Stimulated activated CD8-positive, alpha-beta memory T cell treated with anti-CD3 and anti-CD28 coated beads, Interleukin-2, amount 100 ng/mL, for 1 hour (primary cell): ENCODE measurements at places on chromosomes 1 and 21.

DNA sequence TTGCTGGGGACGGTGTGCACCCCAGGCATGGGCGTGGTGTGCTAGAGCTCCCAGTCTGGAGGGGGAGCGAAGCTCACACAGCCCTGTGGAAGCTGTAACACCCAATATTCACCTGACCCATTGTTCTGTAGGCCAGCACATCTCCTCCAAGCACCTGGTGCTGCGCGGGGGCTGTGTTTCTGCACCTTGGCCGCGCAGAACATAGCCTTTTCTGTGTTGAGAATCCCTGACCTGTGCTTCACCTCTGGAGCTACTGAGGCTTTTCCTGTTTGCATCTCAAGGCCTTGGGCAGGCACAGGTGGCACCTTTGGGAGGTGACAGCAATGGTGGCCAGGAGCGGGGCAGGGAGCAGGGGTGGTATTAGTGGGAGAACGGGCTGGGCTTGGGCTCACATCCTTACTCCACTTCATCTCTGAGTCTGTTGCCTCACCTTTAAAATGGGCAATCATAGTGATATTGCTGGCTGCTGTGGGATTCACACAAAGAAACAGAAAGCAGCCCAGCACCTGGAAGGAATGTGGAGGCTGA, 343.9 kb upstream of the AJAP1 start:
- DNase-seq, result no peak

GRCh38 chr1:10610901-10611600, 136.3 kb downstream of the PEX14 start:
- no peak for DNase-seq

DNA sequence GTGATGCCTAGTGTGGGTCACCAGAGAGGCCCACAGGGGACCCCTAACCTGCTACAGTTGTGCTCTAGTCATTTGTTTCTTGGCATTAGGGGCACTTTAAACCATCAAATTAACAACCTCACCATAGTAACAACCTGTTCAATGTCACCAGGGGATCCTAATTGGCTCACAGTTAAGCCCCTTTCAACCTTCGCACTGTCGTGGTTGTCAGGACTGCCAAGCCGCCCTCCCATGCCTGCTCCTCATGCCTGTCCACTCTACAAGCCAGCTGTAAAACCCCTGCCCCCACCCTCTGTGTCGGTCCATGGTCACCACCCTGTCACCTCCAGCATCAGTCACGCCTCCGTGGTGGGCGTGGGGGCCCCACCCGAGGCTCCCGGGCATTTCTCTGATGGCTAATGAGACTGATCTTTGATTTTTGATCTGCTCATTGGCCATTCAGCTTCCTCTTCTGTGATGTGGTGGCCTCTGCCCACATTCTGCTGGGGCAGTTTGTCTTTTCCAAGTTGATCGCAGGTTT, 96.6 kb downstream of the WDR4 start:
- DNase-seq, result no peak

- no peak for DNase-seq
These were observed 13.5 kb downstream of the ATP1A2 start for GRCh38 chr1:160129046-160129445.

- DNase-seq, result no peak
These were observed 58.1 kb upstream of the SIM2 start for GRCh38 chr21:36640721-36641244.

DNA sequence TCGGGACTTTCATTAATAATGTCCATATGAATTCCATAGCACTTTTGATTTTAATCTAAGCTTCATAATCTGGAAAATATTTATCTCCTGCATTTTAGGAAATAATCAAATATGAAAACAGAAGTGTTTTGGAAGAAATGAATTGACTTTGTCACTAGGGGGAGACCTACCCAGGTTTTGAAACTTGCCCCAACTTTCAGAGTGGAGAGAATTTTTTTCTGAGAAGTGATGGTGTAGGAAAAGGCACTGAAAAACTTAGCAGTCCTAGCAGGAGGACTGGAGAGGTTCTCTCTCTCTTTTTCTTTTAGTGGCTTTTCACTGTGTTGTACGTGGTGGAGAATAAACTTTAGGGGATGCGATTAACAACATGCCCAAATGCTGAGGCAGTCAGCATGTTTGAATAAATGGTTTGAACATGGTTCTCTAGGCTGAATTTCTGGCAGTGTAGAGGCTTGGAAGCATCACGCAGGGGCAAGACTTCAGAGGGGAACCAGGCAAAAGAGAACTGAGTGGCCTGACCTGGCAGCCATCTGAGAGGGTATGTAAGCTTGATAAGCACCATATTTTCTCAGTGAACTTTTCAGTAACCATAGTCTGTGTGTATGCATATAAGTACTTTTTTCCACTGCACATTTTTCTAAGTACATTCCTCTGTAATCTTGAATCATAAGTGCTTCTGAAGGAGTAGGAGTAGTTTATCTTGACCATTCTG, 68.3 kb upstream of the NEK7 start:
- no peak for DNase-seq

- DNase-seq, result no peak
These were observed 2.4 kb downstream of the TSPEAR start for GRCh38 chr21:44708866-44709425.

GRCh38 chr1:72954943-72955342, 672.6 kb upstream of the NEGR1 start:
- no peak for DNase-seq

- DNase-seq, result peak; percentile 75
These were observed at the start of gene RC3H1 for GRCh38 chr1:174022080-174022975. Gene RC3H1, minus strand, starts transcription at chr1:174022357. Its CDS starts 29,372 bp downstream, at chr1:173992985.

DNA sequence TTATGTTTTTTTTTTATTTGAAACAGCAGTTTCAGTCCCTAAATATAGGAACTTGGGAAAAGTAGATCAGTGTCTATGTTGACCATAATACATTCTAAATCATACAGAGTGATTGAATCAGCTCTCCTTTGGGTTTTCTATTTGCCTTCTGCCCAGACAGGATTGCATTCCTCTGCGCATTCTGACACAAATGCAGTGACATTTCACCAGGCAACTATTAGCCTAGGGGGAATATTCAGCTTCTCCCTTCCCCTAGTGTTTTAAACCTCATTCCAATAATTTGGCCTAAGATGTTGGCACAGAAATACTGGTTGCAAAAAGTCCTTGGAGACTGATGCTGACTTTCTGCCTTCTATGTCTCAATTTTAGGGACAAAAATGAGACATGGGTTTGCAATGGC, 172.8 kb downstream of the PTGER3 start:
- no peak for DNase-seq

GRCh38 chr1:118986555-118987467, 1.3 kb downstream of the TBX15 start:
- no peak for DNase-seq

DNA sequence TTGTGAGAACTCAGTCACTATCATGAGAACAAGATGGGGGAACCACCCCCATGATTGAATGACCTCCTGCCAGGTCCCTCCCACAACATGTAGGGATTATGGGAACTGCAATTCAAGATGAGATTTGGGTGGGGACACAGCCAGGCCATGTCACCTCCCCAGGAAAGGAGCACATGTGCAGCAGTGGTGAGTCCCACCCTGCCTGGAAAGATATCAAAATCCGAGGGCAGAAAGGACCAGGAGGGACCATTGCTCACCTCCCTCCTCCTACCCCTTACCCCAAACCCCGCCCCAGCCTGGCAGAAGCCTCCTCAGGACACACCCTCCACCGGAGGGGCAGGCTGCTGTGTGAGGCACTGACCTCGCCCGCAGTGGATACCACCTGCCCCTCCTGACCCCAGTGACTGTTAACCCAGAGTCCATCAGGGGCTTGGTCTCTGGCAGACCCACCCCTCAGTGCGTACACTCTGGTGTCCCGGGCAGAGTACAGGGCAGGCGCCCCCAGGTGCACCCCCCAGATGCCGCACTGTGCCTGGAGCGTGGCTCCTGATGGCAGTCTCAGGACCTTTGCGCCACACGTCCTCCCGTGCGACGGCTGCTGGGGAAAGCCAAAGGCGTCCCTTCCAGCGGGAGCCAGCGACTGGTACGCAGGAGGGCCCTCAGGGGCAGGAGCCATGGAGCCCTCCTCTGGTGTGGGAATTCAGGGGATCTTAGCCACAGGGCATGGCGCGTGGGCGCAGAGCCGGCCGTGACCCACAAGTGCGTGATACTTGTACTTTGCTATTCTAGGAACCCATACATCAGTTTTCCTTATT, 20.9 kb downstream of the PDXK start:
- no peak for DNase-seq

GRCh38 chr1:169595764-169596711, 9.8 kb upstream of the F5 start:
- no peak for DNase-seq

DNA sequence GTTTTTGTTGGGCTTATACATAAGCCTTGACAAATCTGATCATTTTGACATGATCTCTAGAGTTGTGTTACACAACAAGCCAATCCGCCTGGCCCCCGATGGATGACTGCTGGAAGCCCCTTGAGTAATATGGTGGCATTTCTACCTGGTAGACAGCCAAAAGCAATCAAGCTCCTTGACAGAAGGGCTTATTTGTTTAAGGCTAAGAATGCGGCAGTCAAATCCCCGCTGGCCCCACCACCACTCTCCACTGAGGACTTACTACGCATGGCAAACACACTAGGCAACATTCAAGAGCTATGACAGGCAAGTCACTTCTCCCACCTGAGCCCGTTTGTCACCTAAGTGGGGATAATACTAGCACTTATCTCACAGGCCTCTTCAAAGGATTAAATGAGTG, 33.4 kb upstream of the C1orf198 start:
- DNase-seq, result no peak

DNA sequence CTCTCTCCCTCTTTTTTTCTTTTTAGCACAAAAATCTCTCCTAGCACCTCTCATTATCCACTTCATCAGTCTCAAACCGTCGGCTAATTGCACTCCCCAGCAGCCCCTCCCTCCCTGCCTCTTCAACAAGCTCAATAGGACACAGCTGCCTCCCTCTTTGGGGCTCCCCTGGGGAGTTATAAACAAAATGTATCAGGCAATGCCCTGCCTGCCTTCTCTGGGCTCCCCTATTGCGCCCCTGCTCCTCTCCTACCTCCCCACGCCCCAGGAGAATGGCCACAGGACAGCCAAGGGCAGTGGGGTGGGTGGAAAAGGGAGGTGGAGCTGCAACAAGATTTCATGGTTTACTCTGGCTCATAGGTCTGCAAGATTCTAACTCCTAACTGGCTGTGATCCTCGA, 147.1 kb upstream of the GRIK3 start:
- no peak for DNase-seq

DNA sequence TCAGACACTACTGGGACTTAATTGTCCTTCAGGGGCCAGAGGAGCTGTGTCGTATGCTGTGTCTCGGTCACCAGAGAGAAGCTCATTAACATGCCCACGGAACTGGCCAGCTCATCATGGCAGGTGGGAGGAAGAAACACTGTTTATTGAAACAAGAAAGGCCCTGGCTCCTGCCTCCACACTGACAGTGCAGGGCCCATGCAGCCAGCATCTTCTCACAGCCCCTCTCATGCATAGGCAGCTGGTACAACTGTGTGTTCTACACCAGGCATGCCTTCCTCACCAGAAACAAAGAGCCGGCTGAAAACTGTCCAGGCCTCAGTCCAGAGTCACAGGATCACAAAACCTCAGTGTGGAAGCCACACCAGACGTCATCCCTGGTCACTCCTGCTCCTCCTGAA, 106.0 kb downstream of the UBE2U start:
- no peak for DNase-seq

- no peak for DNase-seq
These were observed 177.3 kb upstream of the GORAB start for GRCh38 chr1:170354690-170355089.

- no peak for DNase-seq
These were observed 57.7 kb downstream of the DMAP1 start for GRCh38 chr1:44270686-44271628.

DNA sequence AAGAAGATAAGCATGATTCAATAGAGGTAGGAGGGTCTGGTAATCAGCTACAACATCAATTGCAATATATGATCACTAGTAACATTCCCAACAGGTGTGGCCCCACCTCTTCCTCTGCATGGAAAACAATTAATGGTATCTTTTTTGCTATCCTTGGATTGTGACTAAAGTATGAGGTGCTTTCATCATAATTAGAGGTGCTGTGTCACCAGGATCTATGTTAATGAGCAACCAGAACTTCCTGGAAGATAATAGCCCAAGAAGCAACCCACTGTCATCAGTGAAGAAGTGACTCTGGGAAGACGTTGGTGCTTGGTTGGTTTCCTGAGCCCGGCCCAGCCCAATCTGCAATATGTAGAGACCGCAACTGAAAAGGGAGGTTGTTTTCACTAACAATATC, 167.2 kb downstream of the SETD4 start:
- no peak for DNase-seq

- no peak for DNase-seq
These were observed 788 bp upstream of the EDEM3 start for GRCh38 chr1:184755226-184756065.

DNA sequence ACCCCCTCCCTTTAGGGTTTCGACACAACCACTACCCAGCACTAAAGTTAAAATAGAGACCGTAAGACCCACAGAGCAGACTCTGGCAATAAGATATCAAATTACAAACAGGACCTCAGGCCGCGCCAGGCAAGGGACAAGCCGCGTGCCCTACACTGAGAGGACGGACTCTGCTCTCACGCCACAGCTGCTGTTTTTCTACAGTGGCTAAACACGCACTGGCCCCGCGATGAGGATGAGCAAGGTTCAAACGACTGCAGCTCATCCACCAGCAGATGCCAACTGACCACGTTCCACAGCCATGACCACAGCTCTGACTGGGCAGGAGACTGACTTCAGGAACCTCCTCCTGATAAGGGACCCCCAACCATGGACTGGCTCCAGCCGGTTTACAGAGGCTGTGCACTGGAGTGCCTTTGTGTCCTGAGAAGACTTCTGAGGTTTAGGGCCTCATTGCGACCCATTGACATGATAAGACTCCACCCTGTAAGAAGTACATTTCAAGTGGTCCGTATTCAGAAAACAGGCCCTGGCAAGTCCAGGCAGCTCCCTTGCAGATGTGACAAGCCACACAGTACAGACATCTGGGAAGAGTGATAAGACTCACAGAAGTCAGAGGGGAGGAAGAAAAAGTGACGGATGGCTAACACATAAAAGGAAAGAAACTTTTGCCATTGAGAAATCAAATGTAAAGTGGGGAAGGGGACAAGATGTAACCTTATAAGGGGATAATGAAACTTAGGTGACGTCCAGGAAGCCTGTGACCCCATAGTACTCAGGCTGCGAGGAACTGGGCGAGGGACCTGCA, 1.5 kb upstream of the KRTAP10-6 start:
- DNase-seq, result no peak

DNA sequence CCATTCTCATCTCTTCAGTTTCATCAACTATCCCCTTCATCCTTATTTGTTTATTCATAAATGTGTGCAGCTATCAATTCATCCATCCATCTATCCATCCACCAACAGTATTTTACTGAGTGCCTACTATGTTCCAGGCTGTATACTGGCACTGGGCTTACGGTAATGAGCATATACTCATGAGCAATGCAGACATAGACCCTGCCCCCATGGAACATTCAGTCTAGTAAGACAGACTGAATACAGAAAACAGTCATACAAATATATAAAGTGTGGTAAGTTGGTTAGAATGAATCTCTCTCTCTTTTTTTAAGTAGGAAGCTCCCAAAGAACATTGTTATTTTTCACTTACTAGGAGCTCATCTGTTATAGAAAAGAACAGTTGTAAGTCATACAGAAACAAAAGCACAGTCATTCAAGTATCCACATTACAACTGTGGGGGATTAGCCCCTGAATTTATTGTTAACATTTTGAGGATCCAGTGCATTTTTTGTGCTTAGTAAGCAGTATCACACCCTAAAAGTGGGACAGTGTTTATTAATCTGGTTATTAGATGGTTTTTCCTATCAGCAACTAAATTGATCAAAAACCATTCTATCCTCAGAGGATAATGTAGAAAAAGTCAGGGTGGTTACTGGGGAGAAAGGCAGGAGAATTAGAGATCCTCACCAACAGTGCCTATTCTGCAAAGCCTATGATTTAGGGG, 3.6 kb downstream of the SLC16A4 start:
- DNase-seq, result no peak
